ENCODE measurements at places on chromosomes 6 and 20.

DNA sequence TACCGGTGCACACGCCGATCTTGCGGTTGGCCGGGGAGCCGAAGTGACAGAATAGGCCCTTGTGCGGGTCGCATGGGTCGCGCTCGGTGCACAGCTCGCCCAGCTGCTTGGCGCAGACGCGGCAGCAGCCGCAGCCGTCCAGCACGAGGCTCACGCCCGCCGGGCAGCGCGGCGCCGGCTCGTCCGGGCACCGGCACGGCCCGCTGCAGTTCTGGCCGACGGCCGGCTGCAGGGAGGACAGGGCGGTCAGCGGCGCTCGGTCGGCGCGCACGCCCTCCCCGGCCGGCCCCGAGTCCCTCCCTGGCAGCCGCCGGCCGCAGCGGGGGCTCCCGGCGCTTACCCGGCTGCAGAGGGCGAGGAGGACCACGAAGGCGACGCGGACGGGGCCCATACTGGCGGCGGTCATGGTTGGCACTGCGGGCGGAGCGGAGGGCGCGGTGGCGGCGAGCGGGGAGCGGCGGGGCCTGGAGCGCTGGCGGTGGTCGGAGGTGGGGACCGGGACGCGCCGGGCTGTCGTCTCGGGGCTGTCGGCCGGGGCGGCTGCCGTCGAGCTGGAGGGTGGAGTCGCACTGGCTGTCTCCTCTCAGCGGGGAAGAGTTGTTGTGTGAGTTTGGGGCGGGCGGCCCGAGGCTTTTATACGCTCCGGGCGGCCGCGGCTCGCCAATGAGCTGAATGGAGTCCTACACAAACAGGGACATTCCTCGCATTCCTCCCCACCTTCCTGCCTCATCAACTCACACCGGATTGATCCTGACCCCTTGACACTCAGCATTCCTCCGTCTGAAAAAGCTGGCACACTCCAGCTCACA, at the start of gene CCN2:
TSS of gene CCN2 (minus strand) at position 606 of the 809 bp plus-strand sequence. CDS start at position 406, 200 bp downstream.
- DNase-seq = peak; percentile 94

- DNase-seq = peak; percentile 96
These were observed 17.5 kb downstream of the NRN1 start for GRCh38 chr6:5989141-5989723.

- peak; percentile 64 for DNase-seq
These were observed 48.2 kb upstream of the BEND6 start for GRCh38 chr6:56906752-56907151.

- peak; percentile 56 for DNase-seq
These were observed 205.3 kb downstream of the EYA2 start for GRCh38 chr20:47099825-47100441.

Data from GM23248 (cell line).